ENCODE measurements at places on chromosomes 12 and 14.

DNA sequence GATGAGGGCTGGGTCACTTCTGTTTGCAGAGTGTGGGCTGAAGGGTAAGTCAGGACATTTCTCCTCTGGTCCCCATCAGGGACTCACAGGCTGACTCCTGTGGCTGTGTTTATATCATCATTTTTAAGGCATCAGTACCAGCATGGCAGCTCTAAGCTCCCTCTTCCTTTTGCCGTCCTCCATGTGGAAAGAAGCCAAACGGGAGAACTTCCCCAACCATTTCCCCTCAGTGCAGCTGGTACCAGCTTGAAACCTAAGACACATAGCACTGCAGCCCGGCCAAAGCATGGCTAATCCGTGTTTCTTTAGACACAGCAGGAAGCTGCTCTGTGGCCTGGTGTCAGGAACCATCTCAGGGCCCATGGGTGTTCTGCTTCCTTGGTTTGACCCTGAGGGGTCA is 31.9 kb upstream of the ATP2A2 start:
- DNase-seq: peak; percentile 23

DNA sequence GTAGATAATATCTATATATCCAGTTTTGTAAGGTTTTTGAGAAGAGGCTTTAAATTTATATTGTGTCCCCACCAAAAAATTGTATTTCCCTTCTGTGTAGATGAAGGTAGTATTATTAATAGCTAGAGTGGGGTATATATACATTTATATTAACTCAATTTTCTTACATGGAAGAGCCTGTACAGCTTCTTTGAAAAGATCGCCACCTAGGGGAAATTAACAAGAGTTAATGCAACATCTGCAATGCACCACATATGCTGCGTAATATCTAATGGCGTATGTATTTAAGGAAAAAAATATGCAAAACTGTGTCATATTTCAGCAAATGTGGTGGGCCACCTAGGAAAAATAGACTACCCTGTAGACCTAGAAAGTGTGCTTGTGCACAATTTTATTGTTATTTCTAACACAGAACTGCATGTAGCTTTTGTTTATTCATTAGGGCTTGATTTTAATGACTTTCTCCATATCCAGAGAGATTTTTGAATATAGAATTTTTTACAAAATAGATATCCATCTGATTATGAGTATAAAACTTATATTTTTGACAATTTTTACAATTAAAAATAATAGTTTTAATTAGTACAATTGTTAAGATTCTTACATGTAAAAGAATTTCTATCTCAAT is 14.0 kb downstream of the CCER1 start:
- DNase-seq: peak; percentile 48

DNA sequence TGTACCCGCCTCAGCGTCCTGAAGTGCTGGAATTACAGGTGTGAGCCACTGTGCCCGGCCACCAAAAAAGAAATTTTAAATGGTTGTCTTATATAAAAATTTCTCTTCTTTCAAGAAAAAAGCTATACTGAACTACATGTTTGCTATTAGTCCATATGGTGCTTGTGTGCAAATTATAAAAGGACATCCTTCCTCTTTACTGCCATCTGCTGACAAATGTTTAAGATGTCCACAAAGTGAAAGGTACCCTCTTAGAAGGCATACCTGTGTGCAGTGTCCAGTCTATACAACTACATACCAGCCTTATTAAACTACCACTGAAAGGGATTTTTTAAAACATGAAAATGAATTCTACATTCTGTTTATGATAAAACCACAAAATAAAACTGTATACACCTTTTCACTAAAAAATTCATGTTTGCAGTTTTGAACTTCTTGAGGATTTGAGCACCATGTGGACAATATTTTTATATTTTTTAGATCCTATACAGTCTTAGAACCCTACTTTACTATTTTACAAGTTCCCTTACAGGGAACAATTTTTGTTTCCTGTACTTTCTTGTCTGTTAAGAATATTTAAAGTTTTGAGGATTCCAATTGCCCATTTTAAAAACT is 32.8 kb upstream of the TOMM20L start:
- peak; percentile 25 for DNase-seq

DNA sequence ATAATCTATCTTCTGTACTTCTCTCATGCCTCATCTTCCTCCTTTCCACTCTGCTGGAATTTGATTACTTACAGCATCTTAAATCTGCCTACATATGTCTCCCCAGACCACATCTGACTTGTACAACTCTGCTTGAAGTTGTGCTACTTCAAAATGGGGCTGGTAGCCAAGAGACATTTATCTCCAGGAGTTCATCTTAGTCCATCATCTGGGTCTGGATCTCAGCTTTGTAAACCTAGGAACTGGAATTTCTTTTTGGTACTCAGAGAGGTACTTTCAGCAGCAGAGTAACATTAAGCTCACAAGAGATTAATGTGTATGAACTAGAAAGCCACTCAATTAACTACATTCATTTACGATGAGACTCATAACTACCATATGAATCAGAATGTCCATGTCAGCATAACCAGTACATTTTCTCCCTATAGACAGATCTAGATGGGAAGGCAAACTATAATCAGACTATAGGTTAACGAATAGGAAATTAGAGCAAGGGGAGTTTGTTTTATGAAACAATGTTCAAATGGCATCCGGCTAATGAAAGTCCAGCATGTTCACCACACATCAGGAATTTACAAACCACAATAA is 178.8 kb downstream of the CEP128 start:
- no peak for DNase-seq

DNA sequence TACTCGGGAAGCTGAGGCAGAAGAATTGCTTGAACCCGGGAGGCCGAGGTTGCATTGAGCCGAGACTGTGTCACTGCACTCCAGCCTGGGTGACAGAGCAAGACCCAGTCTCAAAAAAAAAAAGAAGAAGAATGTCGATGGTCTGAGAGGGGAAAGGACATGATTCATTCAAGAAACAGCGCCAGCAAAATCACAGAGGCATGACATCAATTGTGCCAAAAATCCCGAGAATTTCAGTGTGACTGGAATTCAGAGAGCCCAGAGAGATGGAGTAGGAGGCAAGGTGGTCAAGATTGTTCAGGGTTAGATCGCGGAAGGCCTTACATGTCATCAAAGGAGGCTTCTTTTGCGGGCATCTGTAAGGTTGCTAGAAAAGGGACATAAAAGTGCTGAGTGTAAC is 483.3 kb downstream of the VRK1 start:
- DNase-seq: no peak

DNA sequence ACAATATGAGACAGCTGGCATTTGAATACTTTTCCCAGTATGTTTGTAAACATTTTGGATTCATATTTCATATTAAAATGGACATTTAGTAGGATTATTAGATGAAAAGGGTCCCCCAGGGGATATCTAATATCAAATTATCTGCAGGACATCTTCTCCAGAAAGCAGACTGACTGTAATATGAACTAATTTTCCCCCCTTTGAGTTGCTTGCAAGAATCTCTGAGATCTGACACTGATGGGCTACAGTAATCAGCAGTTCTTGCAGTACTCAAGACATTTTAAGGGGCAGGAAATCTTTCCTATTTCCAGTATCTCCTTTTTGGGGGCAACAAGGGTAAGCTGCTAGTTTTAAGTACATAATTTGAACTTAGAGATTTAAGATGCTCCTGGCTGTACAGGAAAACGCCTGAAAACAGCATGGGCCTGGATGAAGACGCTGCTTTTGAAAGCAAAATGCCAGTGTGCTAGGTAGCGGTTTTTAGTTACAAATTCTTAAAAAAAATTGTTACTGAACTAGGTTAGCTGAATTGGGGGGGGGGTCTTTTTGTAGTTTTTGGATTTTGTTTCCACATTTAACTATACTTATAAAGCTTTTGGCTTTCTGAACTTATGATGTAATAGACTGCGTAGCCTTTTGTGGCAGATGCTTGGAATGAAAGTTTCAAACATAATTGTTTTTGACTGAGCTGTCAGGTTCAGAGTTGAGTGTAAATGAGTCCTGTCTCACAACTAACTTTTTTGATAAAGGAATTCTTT is 2.2 kb downstream of the FRMD6 start:
- DNase-seq: no peak

DNA sequence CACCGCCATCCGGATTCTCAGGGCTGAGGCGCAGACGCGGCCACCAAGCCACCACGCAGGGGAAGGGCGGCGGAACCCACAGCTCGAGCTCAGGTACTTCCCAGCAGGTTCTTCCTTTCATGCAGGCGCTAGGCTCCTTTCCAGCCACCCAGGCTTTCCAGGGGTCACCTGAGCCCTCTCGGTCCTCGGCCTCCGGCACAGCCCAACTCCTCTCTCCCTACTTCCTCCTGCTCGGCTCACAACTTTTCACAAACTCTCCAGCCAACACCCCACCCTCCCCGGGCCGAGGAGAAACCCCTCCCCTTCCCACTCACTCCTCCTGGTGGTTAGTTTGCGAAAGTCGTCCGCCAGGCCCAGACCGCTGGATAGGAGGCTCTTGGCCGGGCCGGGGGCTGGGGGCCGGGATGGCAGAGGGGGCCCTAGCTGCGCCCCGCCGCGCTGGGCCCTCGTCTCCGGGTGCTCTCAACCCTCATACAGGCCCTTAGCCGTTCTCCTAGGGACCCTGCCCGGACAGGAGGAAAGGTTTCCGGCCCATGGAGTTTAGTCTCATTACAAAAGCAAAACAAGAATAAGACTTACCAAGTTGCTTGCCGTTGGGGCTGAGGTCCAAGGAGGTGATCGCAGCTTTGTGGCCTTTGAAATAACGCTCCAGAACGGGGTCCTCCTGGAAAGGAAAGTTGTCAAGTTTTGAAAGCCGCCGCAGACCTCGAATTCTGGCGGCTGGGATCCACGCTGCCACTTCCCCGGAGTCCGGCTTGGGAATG is at the start of gene GALNT4:
Gene GALNT4, minus strand, starts transcription at position 256 of the 764 bp plus-strand sequence. Its CDS starts 247 bp downstream, at position 9.
- peak; percentile 75 for DNase-seq
